ENCODE measurements at places on chromosomes 4 and X. TPM values are rescaled to one million over a fixed set of nuclear protein-coding genes. Genes with fewer than 3 reads are reported as not detected.

GRCh38 chr4:172785613-172786012, 383.0 kb upstream of the GALNT7 start:
- no peak for DNase-seq

GRCh38 chr4:143341186-143341755, 4.6 kb downstream of the GAB1 start:
- DNase-seq: no peak

GRCh38 chrX:72306085-72306801, 529 bp upstream of the CITED1 start:
- no peak for DNase-seq

Gene NDP
- 0.31 TPM for polyA plus RNA-seq

DNA sequence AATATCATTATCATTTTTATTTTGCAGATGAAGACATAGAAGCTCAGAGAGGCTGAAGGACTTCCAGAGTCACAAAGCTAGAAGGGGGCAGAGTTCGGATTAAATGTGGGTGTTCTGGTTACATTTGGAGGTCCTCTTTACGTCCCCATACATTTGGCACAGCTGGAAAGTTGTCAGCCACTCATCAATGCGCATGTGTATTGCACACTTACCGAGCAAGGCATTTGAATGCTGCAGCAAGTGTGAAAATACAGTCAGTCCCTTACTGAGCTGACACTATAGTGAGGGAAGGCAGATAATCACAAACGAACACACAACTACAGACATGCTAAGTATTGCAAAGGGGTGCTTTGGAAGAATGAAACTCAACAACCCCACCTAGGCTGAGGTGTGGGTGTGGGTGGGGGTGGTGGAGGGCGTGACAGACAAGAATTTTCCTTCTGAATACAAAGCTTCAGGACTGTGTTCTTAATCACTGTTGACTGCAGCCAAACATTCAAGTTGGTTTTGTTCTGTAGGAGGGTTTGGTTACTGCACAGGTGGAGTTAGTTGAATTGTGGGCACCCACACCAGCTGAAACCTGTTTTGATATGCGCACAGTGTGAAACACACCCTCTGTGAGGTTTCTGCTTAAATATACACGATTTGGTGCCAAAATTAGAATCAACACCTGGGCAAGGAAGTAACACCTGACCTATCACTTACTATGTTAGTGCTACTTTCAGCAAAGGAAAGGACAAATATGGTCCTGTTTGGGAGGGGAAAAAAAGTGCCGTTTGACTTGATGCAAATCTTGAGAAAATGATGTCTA, 72.4 kb downstream of the COQ2 start:
- DNase-seq: no peak

DNA sequence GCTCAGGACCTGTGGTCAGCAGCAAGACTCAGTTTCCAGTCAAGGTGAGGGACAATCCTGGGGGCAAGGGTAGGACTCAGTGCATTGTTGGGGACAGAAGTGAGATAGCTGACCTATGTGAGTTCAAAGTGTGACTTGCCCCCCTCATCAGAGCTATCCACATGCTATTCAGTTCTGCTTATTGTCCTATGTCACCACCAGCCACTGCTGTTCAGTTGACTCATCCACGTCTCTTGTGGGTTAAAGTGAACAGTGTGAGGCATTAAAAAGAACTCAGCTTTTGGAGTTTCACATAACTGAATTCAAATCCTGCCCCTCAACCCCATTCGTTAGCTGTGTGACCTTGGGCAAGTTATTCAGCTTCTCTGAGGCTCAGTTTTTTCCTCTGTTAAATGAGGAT, 4.4 kb upstream of the APLN start:
- DNase-seq: no peak

- no peak for DNase-seq
Observed at GRCh38 chr4:68368691-68369131, 18.8 kb upstream of the YTHDC1 start.

DNA sequence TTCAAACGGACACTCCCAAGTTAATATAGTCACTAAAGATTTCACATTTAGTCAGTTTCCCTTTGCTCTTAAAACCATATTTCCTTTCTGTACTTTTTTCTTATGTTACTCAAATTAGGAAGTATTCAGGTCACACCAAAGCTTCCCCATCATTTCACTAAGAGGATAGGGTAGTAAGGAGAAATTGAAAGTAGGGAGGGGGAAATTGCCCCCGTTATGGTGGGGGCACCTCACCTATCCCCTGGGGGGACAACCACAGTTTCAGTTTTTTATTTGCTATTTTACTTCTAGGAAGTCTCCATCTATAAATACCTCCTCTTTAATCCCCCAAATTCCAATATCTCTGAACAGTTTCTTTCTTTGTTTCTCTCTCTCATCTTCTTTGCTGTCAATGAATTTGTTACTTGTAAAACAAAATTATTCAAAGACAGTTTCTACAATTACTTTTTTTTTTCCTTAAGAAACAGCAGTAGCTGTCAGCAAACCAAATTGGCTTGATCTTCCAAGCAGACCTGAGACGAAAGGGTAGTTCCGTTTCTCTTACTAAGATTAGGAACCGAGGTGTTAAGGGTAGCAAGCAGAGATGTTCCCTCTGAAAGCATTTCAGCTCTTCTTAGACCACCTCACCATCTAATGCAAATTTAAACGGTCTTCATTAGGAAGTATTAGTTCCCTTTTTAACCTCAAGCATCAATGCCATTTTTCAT, 160.2 kb upstream of the KLF3 start:
- DNase-seq: no peak

- no peak for DNase-seq
Observed at GRCh38 chrX:150158554-150159332, 204.4 kb upstream of the MAMLD1 start.

Gene MGAT4D
- polyA plus RNA-seq: not detected

Gene AWAT1
- not detected for polyA plus RNA-seq

DNA sequence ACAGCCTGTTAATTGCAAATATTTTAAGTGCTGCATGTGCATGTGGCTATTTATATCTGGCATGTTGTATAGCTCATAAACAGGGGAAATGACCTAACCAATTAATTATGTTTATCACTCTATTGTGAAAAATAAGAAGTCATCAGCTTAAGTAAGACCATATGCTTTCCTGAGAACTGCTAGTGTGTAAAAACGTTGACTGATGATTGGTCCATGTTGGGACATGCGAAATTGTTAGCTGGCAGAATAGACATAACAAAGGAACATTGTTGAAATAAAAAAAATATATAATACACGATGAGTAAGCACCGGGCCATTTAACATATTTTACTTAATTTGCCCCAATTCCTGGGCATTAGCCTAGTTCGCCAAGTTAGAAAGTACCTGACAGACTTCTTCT, 207.5 kb downstream of the ANK2 start:
- DNase-seq: no peak

DNA sequence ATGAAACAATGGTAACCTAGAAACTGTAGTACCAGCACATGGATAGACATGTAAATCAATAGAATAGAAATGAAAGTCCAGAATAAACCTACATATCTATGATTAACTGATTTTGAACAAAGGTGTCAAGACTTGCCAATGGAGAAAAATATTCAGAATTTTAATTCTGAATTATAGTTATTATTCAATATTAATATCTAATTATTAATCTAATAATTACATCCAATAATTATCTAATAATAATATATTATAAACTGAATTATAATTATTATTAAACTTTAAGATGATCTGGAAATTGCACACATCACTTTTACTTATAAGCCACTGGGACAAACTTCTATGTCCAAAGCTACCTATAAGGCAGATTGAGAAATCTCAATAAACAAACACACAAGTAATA, 1365.2 kb upstream of the ADGRL3 start:
- DNase-seq: no peak

DNA sequence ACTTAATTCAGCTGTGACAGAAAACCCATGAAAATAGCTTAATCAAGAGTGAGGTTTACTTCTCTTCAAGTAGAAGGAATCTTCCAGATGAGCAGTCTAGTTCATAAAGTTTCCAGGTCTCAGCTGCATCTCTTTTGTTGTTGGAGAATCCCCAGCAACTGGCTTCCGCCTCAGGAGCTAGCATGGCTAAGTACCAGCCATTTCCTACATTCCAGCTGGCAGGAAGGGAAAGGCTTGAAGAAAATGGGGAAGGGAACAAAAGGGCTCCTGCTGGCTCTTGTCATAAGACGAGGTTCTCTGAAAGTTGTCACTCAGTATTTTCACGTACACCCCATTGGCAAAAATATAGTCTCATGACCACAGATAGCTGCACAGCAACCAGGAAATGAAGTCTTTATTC, 27.3 kb upstream of the TRIM2 start:
- DNase-seq: no peak

Gene TBX22
- polyA plus RNA-seq: not detected

- DNase-seq: peak; percentile 96
Observed at GRCh38 chr4:6783111-6783981, 819 bp downstream of the KIAA0232 start.

GRCh38 chr4:79621061-79621460, 213.0 kb upstream of the GK2 start:
- DNase-seq: no peak

Measured in aorta (tissue), 5 donors.